ENCODE measurements at places on chromosomes 1 and 21. TPM values are rescaled to one million over a fixed set of nuclear protein-coding genes. Genes with fewer than 3 reads are reported as not detected.

- no peak for DNase-seq
Observed at GRCh38 chr1:175629318-175629694, 114.1 kb downstream of the TNR start.

DNA sequence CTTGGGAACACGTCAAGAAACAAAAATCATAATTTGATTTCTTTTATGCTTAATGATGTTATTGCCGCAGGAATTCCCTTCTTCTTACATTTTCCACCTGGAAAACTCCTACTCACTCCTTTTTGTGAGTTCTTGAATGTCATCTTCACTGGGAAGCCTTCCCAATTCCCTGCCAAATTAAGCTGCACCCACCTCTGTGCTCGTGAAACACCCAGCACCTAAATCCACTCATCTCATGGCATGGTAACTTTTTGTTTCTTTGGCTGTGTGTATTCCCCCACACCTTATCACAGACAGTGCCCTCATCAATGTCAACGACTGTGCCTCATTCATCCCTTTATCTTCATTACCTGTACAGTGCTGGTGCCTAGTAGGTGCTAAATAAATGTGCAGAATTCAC is 45.6 kb downstream of the ASTN1 start:
- DNase-seq, result no peak

- DNase-seq, result no peak
Observed at GRCh38 chr1:24673341-24673740, 30.2 kb downstream of the SRRM1 start.

GRCh38 chr21:18759267-18759666 is 355.7 kb upstream of the TMPRSS15 start:
- DNase-seq, result no peak

DNA sequence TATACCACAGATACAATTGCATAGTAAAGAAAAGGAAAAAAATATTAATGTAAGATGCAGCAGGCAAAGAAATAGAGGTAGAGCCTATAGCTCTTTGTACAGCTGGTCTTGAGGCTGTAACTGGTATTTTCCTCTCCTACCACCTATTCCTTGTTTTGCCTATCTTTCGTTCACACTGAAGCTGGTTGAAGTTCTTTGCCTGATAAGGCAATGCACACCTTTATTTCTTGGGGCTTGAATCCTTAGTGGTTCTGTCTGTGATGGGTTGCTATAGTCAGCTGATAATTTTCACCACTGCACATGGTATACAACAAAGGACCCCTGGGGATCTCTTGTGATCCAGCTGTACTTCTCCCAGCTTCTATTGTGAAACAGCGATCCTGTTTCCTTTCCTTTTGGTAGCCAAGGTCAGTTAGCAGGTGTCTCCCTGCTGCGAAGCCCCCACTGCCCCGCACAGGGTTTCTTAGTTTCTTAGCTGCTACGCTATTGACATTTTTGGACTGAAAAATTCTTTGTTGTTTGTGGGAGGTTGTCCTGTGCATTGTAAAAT is 9.9 kb upstream of the TSNAX start:
- DNase-seq, result no peak

GRCh38 chr1:46520063-46520911 is 30.7 kb downstream of the DMBX1 start:
- peak; percentile 96 for DNase-seq

GRCh38 chr1:53575955-53576320 is 116.7 kb downstream of the DMRTB1 start:
- DNase-seq, result no peak

- DNase-seq, result no peak
Observed at GRCh38 chr1:119004781-119005180, 16.6 kb upstream of the TBX15 start.

DNA sequence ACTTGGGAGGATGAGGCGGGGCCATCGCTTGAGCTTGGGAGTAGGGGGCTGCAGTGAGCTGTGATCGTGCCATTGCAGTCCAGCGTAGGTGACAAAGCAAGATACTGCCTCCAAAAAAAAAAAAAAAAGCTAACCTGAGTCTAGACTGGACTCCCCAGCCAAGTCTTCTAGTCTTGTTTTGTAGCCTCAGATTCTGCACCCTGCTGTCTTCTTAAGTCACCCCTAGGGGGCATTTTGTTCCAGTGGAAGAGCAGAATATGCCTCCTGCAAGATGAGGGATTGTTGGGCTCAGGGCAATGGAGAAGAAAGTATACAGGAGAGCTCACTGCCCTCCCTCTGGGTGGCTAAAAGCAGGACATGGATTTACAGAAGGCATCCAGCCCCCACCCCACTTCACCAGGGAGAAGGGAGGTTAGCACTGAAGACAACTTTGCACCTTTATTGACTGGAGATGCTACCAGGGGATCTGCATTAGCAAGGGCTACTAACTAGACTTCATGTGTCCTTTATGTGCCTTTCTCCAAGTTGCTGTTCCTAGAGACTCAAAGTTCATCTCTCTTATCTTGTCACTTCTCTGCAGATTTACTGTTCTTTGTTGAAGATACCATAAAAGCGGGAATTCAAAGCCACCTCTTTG is 15.3 kb upstream of the RNF187 start:
- DNase-seq, result no peak

- no peak for DNase-seq
Observed at GRCh38 chr1:203593723-203594122, 32.9 kb upstream of the ATP2B4 start.

DNA sequence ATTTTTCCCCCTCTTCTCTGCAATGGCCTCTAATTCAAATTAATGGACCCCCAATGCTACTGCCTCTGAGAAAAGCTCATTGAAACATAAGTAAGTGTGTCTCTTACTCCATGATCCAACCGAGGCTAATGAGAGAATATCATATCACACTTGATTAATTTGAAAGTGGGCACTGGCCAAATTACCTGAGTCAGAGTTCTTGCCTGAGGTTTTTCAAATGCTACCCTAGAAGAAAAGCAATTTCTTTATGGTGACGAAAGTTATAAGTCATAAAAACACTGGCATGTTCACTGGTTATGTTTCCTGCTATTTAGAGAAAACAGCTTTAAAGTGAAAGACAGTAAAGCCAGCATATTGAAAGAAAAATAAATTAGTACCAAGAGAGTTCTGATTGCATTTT is 368.8 kb upstream of the TMPRSS15 start:
- no peak for DNase-seq

- DNase-seq, result no peak
Observed at GRCh38 chr1:153643816-153644215, 9.9 kb downstream of the CHTOP start.

DNA sequence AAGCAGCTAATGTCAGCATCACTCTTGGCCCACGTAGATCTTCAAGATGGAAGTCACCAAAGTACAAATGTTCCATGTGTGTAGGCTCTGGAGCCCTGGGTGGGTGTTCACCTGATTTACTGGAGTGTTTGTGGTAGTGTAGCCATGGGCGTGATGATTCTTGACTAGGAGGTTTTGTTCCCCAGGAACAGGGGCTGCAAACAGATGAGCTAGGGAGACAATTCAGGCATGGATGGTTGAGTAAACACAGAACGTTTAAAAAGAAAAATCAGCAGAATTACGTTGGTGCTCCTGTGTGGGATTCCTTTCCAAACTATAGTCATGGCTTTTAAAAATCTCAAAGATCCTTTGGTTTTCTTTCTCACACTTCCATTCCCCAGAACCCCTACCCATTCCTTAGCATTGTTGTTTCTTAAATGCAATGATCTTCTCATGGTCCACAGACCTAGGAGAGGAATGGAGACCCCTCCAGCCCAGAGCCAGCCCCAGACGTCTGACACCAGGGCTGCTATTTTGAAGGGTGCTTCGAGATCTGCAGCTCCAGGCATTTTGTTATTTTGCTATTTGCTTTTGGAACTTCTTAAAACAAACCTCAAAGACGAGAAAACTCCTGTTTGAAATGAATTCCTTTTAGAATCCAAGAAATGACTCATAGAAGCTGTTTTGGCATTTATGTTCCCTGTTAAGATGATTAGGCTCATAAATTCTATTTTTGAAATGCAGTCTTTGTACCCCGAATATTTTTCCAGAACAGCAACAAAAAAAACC is 115.1 kb downstream of the ETS2 start:
- DNase-seq, result no peak

DNA sequence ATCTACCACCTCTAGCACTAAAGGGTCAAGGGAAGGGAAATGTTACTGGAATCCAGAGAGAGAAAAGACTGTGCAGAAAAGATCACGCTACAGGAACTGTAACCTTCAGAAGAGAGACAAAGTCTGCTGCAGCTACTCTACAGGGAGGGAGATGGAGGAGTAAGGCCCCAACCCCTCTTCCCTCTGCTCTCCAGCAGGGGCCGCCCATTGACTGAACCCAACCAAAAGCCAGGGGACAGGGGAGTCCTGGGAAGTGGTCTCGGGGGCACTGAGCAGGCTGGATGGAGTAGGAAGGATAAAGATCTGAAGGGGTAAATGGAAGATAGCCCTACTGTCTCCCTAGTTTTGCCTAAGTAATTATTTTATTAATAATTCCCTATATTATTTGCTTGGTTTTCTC is 72.8 kb upstream of the NR5A2 start:
- no peak for DNase-seq

GRCh38 chr1:179742717-179743678 is at the start of gene FAM163A:
Gene FAM163A, plus strand, starts transcription at chr1:179743291. Its CDS starts 69,807 bp downstream, at chr1:179813098.
- DNase-seq, result no peak

DNA sequence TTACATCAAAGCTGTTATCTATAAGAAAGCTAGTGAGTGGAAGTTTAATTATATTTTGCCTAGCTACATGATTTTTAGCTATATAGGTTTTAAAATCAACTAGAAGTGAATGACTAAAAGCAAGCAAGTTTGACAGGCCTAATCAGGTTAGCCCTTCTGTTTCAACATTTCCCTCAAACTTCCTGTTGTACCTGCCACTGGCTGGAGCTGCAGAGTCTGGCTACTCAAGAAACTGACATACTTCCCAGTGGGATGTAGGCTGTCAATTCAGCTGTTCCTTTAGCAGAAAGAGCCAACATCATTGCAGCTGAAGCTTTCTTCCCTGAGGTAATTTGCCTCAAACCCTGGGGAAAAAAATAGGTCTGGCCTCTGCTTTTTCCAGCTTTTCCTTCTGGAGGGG is 87.1 kb upstream of the TNR start:
- DNase-seq, result no peak

GRCh38 chr1:36155408-36156328 is at the start of gene MAP7D1:
Gene MAP7D1, plus strand, starts transcription at chr1:36156160. Its CDS starts 258 bp downstream, at chr1:36156418.
- peak; percentile 88 for DNase-seq

- DNase-seq, result peak; percentile 55
Observed at GRCh38 chr1:224733027-224733911, 117.2 kb downstream of the CNIH3 start.

DNA sequence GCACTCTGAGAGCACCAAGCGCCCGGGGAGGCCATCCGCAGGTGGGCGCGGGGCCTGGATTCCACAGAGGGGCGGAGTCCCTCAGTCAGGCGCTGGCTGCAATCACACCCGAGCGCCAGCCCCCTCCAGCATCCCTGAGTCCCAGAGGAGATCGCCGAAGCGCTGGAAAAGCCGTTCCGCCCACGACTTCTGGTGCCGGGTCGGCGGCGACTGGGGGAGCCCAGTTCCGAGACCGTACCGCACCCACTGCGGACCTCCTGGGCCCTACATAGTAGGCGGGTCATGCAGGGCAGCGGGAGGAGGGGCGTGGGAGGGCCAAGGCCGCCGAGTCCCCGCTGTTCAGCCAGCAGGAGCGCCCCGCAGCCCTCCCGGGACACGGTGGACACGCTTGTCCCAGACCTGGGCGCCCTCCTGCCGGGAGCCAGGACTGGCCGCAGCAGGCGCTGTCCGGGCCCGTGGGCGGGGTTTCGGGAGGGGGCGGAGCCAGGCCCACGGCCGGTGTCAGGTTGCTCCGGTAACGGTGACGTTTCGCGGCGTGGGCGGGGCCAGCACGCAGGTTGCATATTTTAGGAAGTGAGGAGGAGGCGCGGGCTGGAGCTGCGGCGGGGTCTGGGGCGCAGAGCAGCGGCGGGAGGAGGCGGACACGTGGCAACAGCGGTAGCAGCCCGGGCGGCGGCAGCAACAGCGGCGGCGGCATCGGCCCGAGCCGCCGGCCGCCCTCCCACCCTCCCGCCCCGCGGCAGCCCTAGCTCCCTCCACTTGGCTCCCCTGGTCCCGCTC is at the start of gene ATP1A1:
Gene ATP1A1, plus strand, starts transcription at position 594 of the 780 bp plus-strand sequence. CDS start 268 bp downstream, outside the sequence.
- peak; percentile 89 for DNase-seq

GRCh38 chr1:26889551-26890466 is at the start of gene GPN2:
Gene GPN2, minus strand, starts transcription at chr1:26890283. Its CDS starts 187 bp downstream, at chr1:26890096.
- DNase-seq, result peak; percentile 78

- DNase-seq, result no peak
Observed at GRCh38 chr1:29557701-29558600, 321.6 kb downstream of the PTPRU start.

DNA sequence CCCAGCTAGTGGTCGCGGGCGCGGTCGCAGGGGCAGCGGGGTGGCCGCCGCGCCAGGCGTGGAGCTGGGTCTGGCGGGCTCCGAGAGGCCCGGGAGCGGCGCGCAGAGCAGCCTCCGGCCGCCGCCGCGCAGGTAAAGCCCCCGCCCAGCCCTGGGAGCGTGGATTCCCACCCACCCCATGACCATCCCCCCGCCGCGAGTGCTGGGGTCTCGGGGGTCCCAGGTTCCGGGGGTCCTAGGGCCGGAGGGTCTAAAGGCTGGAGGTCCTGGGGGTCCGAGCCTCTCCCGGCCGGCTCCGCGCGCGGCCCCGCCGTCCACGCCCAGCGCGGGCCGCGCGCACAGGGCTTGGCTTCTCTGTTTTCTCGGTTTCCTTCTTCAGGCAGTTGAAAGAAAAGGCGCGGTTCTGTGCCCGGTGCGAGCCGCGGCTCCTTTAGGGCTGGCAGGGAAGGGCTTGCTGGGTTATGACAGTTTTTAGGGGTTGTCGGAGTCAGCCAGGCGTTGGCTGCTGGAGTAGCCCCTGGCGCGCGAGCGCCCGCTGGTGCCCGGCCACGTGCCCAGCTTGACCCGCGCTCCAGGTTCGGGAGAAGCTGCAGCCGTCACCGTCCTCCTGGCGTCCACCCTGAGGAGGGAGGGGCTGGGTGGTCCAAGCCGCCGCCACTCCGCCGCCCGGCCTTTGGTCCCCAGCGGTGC is 359 bp downstream of the LRRC3 start:
- peak; percentile 45 for DNase-seq

- DNase-seq, result no peak
Observed at GRCh38 chr1:183970516-183971300, 66.8 kb downstream of the COLGALT2 start.

The CAPN2 gene
- total RNA-seq, result 155 TPM

The RGS13 gene
- total RNA-seq, result not detected

The ATF3 gene
- 10.1 TPM for total RNA-seq

The HLX gene
- total RNA-seq, result 8.3 TPM

The KDM5B gene
- total RNA-seq, result 27.6 TPM

The CFHR5 gene
- total RNA-seq, result not detected

The OLFML2B gene
- total RNA-seq, result 0.13 TPM

The SIK1 gene
- total RNA-seq, result 5.3 TPM

The SH3BGR gene
- 5.2 TPM for total RNA-seq

The BSND gene
- not detected for total RNA-seq

The FMOD gene
- 0.66 TPM for total RNA-seq

The KRTAP13-2 gene
- not detected for total RNA-seq

All from SJSA1 (cell line).